ENCODE measurements at places on chromosomes 12 and 14. TPM values are rescaled to one million over a fixed set of nuclear protein-coding genes. Genes with fewer than 3 reads are reported as not detected.

Gene ACSS3
- total RNA-seq: 7.1 TPM

Gene BRF1
- total RNA-seq: 24.0 TPM

Gene ADAM21
- 0.24 TPM for total RNA-seq

Gene CACNB3
- 2.4 TPM for total RNA-seq

Gene EML1
- total RNA-seq: 40.4 TPM

Gene PRPH
- total RNA-seq: not detected

Gene KIF5A
- not detected for total RNA-seq

- no peak for DNase-seq
Measured at GRCh38 chr12:27277846-27278260, 33.8 kb downstream of the STK38L start.

GRCh38 chr12:16130343-16130742 is 147.1 kb downstream of the SLC15A5 start:
- DNase-seq: no peak

DNA sequence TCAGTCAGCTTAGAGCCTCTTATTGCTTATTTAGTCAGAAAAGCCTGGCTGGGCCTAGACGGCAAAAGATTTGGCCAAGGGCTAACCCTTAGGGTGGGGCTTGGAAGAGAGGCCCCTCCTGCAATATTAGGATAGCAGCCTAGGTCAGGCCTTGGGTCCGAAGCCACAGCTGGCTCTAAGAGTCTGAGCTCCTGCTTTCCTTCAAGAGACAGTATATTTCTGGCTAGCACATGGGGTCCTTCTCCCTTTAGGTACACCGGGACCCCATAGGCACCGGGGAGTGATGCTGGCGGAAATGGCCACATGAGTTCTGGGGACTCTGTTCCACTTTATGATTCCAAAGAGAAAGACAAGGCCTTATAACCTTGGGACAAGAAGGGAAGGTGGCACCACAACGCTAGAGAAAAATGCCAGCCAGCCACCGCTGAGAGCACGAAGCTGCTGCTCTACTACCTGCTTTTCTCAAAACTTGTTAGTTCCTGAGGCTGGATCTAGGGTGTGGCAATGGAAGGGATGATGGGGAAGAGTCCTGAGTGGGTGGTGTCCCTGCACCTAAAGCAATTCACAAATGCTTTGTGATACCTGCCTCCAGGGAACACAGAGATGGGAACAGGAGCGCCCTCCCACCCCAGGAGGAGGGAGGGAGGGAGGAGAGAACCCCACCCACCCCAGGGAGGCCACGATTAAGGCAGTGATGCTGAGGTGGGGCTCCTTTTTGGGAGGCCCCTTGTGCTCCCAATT is 3.1 kb upstream of the AVIL start:
- no peak for DNase-seq

DNA sequence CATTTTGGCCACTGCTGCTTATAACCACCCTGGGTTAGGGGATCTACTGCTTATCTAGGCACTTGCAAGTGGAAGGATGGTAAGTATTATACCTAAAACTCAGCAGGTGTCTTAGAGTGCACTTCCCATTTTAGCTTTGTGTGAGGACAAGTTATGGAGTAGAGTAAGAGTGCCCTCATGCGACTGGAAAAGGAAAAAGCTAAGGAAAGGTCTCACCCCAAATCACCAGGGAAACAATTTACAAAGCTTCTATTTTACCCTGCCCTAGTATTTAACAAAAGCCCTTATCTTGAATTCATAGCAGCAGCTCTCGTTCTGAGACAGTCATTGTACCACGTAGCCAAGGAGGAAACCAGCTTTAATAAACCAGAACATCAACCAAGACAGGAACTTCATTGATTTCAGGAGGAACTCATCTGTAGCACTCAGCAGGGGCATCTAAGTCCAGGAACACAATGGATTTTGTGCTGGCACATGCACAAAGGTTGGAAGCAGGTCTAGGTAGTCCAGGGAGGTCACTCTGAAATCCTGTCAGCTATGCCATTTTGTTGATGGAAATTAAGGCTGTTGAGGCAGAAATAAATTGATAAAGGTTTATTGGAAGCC is 2.9 kb downstream of the RDH12 start:
- no peak for DNase-seq

DNA sequence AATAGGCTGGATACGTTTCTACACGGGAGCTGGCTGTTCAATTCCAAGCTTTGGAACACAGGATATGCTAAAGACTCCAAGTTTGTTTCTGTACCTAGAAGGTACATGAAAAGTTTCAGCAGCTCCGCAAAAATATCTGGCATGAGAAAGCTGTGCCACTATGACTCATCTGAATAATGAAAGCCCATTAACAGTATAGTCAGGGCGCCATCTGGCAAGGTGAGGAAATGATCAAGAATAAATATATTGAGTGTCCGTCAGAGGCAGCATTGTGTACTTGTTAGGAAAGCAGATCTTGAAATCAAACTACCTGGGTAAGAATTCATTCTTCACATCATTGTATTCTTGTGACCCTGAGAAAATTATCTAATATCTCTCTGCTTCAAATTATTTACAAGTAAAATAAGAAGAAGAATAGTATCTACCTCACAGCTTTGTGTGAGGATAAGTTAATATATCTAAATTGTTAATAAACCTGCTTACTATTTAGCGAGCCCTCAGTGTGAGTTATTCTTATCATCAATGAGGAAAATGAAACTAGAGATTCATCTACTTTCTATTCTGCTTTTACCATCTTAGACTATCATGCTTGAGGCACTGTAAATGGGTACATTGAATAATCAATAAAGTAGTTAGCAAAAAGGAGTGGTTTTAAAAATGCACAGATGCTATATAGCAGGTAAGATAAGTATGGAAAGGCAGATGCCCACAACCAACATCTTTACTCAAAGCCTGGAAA is 53.5 kb downstream of the FSCB start:
- DNase-seq: no peak

DNA sequence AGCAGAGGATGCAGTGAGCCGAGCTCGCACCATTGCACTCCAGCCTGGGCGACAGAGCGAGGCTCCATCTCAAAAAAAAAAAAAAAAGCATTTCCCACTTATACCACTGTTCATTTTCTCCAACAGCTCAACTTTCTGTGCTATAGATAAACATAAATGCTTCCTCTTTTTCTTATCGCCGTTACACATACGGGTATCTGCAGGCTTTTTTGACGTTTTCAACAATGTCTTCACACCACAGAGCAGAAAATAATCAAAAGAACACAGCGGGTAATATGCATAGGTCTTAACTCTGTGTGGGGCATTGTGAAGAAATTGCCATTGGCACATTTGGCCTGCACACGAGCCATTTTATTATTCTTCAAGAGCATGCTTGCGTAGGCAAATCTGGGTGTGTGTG is 86.4 kb downstream of the CAPZA3 start:
- DNase-seq: no peak

- DNase-seq: no peak
Measured at GRCh38 chr12:117563007-117563406, 201.6 kb upstream of the NOS1 start.

GRCh38 chr12:57549909-57550640 is at the start of gene KIF5A:
Gene KIF5A (plus strand): TSS chr12:57550044. CDS start chr12:57550272, 228 bp downstream.
- peak; percentile 60 for DNase-seq

DNA sequence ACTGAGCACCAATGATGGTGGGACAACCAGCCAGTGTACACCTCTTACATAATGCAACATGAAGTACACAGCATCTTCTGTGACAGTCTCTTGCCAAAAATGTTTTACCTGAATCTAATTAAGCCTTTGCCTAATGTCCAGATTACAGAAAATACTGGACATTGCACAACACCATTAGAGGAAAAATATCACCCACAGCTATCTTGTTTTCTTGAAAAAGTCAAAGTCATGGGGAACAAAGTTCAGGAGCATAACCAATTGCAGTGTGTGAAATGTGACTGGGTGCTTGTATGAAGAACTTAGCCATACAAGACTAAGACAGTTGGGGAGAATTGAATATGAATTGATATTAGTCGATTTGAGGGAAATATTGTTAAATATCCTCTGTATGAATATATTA is 12.1 kb upstream of the ANO6 start:
- no peak for DNase-seq

GRCh38 chr12:46794593-46795190 is 31.1 kb downstream of the SLC38A4 start:
- DNase-seq: no peak

DNA sequence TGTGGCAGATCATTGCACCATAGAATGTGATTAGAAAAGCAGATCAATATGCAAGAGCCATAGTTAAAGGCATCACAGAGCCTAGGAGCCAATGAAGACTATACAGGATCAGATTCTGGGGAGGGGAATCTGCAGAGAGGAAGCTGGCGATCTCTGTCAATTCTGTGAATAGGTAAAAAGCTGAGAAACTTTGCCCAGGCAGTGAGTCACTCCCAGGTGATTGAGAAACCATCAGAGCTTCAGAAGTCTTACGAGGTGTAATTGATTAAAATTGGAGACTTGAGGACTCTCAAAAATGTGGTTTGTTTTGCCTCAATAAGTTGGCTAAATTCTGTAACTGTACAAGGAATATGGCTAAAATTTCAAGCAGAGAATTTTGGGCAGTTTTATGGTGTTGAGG is 41.7 kb upstream of the TSPAN11 start:
- no peak for DNase-seq

DNA sequence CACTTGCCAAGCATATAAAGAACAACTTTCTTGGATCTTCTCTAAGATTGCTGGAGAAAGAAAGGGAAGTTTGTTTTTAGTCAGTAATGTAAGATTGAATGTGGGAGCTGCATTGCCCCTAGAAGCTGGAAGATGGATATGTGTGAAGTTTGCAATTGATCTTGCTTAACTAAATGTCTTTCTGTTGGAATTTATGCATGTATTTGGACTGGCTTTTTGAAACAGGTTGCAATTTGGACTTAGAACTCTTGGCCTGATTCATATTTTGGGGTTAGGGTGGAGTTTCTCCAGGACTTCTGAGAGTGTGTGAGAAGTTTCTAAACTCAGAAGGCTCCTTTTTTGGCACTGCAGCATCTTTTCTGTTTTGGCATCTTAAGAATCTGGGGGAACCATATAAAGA is 26.4 kb downstream of the IFT43 start:
- DNase-seq: no peak

DNA sequence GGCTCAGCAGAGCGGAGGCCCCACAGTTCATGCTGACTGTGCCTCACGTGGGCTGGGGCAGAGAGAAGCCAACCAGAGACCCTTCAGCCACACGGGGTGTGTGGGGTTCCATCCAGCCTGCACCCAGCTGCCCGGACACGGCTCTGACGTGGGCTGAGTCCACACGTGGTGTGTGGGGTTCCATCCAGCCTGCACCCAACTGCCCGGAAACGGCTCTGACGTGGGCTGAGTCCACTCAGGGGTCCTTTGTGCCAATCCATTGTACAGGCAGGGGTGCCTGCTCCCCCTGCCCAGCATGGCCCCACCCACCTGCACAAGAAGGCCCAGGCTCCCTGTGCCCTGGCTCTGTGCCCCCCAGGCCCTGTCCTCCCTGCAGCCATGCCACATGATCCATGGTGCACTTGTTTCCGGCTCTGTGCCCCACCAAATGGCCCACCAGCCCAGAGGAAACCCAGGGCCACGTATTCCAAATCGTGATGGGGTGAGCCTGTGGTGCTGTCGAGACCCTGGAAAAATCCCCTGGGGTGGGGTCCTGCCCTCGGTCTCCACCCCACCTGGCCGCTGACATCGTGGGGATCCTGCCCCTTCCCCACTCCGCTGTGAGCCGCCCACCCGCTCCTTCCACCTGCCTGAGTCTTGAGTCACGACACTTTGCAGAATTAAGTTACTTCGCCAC is 99.3 kb upstream of the SFSWAP start:
- no peak for DNase-seq

DNA sequence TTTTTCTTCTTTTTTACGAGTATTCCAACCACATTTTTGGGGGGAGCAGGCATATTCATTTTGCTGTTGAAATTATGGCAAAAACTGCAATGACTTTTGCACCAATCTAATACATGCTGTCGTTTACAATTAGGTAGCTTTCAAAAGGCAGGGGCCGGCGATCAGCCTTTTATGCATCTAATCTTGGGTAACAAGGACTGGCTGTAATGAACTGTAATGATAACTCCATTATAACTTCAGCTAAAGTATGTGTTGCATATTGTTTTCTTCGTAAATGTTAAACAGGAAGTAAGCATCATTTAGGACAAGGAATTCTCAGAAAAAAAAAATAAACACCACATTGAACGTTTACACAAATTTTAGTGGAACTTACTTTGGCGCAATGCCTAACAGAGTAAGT is 30.3 kb upstream of the KLRF1 start:
- DNase-seq: no peak

- no peak for DNase-seq
Measured at GRCh38 chr14:52069307-52070050, 620 bp upstream of the NID2 start.

DNA sequence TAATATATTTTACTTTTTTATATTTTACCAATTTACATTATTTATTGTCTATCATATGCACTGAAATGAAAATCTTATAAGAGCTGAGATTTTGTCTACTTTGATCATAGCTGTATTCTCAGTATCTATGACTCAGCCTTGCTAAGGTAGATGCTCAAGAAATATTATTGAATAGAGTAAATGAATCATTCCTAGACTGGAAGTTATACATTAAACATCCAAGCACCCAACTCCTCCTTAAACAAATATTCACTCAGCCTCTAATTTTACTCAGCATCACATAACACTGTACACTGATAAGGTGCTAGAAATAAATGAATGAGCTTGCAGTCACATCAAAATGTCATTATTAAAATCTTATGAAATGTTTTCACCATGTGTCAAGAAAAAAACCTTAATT is 1424.9 kb downstream of the LRFN5 start:
- DNase-seq: no peak
